HuH-7 (cell line): ENCODE measurements at places on chromosomes 12 and 14.

GRCh38 chr14:75334549-75335051 is 56.0 kb downstream of the FOS start:
- no peak for DNase-seq

DNA sequence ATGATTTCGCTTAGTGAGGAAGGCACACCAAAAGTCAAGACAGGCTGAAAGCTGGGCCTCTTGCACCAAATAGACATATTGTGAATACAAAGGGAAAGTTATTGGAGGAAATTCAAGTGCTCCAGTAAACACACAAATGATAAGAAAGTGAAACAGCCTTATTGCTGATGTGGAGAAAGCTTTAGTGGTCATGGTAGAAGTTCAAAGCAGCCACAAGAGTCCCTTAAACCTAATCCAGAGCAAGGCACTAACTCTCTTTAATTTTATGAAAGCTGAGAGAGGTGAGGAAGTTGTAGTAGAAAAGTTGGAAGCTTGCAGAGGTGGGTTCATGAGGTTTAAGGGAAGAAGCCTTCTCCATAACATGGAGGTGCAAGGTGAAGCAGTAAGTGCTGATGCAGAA is 988.3 kb downstream of the VRK1 start:
- no peak for DNase-seq

DNA sequence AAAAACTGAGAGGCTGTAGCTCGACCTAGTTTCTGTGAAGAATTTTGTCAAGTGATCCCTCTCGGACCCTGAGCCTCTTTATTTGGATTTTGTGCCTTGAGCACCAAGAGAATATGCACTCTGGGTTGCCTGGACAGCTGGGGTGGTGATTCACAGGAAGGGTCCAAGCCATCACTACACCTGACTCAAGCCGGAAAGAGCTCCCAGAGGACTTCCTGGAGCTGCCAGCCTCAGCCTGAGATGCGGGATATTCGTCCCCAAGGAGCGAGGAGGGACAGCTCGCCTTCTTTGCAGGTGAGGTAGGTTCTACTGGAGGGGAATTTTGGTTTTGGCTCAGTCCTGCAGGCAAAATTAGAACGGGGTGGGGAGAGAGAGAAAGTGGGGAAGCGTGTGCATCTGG is 94.3 kb downstream of the GALNT8 start:
- no peak for DNase-seq

DNA sequence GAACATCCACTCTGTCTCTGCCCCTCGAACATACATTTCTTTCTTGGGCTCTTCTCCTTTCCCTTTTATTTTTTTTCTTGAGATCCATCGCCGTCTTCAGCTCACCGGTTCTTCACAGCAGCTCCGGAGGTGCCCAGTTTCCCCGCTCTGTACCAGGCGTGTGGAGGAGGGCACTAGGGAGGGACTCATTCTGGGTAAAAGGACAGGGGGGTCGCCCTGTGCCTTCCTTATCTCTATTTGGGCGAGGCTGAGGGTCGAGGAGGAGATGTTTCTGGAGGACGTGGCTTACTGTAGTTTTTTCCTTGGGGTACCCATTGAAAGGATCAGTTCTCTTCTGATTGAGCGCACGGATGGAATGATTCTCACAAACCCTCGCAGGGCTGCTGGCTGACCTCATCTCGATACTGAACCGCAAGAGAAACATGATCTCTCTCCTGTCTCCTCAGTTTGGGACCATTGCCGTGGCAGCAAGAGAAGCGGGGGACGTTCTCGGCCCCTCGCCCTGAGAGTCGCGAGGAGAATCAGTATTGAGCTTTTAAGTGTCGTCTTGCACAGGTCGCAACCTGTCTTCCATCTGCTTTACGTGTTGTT is 386 bp downstream of the LIN52 start:
- no peak for DNase-seq

DNA sequence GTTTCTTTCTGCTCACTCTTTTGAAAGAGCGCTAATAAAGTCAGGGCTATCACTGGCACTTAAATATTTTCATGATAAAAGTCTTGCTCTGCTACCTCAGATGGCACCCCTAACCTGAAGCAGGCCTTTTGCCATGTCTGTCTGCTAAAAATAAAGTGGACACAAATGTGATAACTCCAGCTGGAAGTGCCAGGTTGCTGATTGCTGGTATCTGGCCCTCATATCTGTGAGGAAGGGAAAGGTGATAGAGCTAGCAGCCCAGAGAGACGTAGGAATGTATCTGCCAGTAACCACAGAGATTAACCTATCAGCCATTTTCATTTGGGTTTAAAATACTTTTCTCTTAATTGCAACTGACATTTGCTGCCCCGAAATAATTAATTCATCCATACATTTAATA is 127.9 kb downstream of the GRIN2B start:
- DNase-seq, result no peak

DNA sequence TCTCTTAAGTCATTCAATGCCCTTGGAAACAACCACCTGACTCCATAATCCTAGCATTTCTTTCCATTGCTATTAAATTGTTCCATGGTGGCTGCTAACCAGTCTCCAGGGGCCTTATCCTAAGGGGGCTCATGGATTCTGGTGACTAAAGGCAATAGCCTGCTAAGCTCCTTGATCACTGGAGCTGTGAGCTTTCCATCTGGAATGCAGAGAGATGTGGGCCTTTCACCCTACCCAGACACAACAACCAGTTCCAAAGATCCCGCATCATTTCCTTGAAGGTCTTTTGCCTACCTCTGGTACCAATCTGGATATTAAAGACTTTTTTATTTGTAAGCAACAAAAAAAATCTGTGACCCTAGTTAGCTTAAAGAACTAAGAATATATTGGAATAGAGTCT is 32.9 kb downstream of the NDUFA12 start:
- DNase-seq, result no peak

GRCh38 chr12:38921025-38921677 is 15.8 kb upstream of the CPNE8 start:
- DNase-seq, result peak; percentile 31

- no peak for DNase-seq
Observed at GRCh38 chr12:79000501-79000900, 135.9 kb downstream of the SYT1 start.

GRCh38 chr12:52906191-52906601 is 1.3 kb upstream of the KRT8 start:
- no peak for DNase-seq

GRCh38 chr14:61569812-61570548 is 125.3 kb upstream of the HIF1A start:
- DNase-seq, result no peak

GRCh38 chr14:23344481-23344880 is 8.2 kb downstream of the SLC22A17 start:
- no peak for DNase-seq

DNA sequence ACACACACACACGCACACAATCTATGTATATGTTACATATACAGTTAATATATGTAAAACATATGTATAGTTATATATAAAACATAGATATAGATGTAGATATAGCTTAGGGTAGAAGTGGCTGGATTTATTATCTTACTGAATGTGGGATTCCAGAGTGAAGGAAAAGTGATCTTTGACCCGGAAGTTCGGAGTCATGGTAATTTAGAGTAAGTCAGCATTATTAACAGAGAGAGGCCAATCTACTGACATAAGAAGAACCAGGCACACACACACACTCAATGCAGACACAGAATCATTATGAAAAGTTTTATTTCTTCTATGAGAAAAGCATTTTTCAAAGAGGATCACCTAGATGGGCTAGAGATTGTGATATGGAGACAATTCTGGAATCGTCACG is 384.2 kb upstream of the NOVA1 start:
- no peak for DNase-seq

DNA sequence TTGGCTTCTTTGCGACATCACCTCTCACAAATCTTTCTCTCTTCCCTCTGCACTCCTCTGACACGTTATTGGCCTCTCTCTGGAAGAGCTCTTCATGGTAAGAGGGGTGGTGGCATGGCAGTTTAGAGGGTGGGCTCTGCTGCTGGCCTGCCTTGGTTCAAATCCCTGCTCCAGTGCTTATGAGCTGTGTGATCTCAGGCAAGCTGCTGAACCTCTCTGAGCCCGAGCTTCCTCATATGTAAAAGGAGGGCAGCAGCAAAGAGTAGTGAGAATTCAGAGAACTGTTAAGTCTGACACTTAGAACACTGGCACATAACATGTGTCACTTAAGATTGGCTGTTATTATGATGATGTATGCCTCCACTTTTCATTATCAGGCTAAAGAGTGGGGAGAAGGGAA is 118.3 kb downstream of the RBM19 start:
- DNase-seq, result no peak

DNA sequence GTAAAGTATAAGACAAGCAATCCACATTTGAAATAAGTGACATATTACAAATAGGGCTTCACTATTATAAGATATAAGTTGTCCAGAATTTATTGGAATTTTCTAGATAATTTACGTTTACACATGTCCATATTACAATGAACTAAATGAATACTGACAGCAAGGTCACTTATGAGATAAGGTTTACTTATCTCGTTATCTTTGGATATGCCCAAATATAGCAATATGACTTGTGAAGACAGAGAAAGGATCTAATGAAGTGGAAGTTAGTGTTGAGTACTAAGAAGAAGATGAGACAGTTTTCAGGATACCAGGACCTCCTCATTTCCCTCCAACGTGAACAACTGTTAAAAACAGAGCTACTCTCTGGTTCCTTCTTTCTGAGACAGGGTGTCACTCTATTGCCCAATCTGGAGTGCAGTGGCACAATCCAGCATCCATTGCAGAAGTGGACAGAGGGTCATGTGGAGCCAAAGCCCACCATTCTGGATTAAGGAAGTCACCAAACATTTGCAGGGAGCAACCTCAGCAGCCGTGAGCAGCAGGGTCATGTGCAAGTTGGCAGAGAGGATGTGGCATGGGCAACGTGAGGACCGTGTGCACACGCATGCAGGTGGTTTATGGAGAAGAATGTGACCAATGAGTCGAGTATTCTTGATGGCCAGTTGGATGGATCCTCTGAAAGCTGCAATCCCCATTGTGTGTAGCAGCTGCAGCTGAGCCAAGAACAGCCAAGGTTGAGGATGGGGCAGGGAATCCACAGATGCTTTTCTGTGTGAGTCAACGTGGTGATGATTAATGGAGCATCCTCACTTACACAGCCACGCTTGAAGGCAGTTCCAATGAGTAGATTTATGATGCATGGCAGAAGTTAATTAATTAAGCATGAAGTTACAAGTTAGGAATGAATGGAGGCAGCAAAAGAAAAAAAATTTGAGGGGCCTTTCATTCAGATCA is 111.0 kb downstream of the BICD1 start:
- DNase-seq, result no peak

- DNase-seq, result no peak
Observed at GRCh38 chr12:28367326-28367725, 177.1 kb downstream of the CCDC91 start.

DNA sequence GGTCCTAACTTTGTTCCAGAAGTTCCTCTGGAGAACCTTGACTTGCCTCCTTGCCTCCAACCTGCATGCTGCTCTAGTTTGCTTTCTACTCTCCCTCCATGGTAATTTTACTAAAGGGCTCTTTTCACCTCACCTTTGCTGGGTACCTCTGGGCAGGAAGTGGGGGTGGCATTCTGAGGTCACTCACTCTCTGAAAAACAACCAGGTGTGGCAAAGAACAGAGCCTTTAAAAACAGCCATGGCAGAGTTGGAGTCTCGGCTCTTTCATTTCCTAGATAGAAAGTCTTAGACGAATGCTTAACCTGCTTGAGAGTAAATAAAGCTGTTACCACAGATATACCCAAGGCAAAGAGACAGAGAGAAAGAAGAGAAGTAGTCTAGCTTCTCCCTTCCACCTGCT is 827.9 kb downstream of the BCL11B start:
- DNase-seq, result no peak

DNA sequence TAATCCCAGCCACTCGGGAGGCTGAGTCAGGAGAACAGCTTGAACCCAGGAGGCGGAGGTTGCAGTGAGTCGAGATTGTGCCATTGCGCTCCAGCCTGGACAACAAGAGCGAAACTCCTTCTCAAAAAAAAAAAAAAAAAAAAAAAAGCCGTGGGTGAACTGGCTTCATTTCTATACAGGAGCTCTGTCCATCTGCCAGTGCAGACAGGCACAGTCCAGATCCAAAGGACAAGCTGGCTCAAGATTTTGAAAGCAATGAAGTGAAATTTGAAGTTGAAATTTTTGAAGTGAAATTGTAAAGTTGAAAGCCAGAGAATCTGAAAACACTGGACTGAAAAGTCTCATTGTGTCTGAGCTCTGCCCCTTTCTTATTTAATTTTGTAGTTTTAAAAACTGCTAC is 134.7 kb downstream of the CALM1 start:
- DNase-seq, result no peak

DNA sequence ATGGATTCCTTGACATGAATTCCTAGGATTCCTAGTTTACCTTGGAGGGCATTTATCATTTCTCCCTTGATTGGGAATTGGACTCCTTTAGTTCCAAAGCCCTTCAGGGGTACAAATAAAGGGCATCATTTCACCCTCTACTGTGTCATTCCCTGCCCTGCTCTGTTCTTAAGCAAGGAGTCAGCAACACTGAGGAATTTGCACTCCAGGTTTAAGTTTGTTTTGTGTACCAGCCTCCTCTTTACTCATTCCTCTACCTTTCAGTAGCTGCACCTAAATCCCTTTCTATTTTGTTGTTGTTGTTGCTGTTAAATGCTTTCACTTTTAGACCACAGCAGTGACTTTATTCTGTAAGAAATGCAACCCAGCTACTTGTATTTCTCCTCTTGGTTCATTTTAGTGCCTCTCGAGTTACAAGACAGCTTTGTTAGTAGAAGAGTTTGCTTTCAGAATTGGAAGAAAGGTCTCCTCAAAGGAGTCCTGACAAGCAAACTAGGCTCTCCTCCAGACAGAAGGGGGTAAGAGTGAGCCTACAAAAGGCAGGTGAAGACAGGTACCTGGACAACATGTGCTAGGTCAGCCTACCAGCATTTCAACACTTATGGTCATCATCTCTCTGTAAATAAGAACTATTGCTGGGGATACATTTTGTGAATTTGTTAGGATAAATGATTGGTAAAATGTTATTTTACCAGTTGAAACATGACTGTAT is 90.0 kb downstream of the RMST start:
- DNase-seq, result no peak

- no peak for DNase-seq
Observed at GRCh38 chr12:14214495-14214894, 151.0 kb upstream of the ATF7IP start.

- no peak for DNase-seq
Observed at GRCh38 chr14:53872681-53873089, 83.9 kb downstream of the BMP4 start.

DNA sequence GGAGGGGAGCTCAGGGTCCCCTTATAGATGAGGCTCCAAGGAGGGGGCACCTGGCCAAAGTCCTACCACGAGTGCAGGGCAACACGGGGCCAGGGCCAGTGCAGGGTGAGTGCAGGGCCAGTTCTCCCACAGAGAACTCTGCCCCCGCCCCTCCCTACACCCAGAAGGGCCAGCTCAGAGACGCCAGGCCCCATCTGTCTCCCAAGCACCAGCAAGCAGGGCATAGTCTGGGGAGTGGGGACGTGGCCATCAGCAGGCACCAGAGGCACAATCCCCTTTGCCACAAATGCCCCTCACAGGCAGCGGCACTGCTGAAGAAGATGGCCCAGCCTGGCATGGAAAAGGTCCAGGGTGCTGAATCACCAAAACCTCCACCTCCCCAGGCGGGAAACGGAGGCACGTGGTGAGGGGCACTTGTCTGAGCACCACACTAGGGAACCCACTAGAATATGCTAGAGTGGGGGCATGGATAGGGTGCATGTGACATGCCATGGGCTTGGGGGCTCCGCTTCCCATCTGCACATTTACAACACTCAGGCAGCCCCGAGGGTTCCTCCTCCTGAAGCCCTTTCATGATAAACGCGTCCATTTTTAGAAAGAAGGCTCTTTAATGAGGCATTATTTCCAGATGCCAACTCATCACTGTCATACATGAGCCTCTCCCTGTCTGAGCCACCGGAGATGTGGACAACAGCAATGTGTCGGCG is 17.8 kb downstream of the CCDC85C start:
- DNase-seq, result no peak
